GM13976 (cell line): ENCODE measurements at places on chromosomes 13 and 19.

- peak; percentile 35 for DNase-seq
Measured at GRCh38 chr13:61880578-61881283, 465.1 kb upstream of the PCDH20 start.

DNA sequence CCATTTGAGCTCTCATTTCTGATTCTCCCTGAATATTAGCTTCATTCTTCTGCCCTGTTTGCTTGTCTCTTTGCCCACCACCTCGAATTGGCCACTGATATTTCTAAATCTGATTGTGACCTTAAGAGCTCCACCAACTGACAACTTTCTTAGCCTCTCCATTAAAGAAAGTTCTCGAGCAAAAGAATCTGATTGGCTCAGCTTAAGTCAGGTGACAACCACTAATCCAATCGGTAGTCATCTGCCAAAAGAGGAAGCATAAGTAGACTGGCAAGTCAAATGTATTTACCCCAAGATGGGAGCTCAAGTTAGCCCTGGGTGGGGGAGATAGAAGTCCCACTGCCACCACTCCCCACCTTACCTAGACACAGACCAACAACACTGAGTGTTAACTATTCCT lies 41.5 kb downstream of the NOTCH3 start:
- no peak for DNase-seq

GRCh38 chr19:34430738-34431625 lies 2.8 kb downstream of the UBA2 start:
- DNase-seq, result peak; percentile 79

DNA sequence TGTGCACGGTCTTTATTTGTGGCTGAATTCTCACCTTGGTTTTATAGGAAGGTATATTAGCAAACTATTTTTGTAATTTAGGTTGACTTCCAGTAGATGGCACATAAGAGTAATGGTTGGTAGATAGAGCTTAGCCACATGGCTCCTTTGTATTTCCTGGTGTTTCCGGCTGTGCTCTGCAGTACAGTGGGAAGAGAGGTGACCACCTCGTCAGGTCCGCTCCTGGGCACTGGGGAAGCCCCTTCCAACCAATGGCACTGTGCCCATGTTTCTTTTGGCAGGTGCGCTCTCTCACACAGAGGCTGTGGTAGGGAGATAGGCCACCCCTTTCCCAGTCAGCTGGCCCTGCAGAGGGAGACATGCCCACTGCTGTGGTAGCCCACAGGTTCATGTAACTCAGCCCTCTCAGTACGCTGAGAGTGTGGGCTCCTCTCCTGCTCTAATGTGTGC lies 74.3 kb upstream of the ATP12A start:
- DNase-seq, result no peak

DNA sequence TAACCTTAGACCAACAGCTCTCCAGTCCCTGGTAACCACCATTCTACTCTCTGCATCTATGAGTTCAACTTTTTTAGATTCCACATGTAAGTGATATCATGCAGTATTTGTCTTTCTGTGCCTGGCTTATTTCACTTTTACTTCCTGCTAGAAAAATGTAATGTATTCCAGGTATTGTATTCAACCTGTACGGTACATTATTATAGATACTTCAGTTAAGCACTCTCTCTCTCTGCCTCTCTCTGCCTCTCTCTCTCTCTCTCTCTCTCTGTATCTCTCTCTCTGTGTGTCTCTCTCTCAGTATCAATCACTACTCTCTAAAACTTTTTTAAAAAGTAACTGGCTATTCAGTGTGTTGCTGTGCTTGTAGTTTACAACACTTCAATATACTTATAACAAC lies 8.4 kb downstream of the DACH1 start:
- no peak for DNase-seq

DNA sequence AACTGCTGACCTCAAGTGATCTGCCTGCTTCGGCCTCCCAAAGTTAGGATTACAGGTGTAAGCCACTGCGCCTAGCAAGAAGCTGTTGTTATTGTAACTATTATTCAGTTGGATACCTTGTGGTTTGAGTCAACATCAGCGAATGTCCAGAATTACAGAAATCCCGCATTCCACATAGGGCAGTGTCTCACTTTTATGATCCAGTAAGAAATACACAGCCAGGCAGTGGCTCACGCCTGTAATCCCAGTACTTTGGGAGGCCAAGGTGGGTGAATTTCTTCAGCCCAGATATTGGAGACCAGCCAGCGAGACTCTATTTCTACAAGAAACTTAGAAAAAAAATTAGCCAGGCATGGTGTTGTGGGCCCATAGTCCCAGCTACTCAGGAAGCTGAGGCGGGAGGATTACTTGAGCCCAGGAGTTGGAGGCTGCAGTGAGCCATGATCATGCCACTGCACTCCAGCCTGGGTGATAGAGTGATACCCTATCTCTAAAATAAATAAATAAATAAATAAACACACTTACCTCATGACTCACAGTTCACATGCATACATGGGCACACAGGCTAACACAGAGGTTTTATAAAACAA lies 43.8 kb downstream of the SPTBN4 start:
- DNase-seq, result no peak

DNA sequence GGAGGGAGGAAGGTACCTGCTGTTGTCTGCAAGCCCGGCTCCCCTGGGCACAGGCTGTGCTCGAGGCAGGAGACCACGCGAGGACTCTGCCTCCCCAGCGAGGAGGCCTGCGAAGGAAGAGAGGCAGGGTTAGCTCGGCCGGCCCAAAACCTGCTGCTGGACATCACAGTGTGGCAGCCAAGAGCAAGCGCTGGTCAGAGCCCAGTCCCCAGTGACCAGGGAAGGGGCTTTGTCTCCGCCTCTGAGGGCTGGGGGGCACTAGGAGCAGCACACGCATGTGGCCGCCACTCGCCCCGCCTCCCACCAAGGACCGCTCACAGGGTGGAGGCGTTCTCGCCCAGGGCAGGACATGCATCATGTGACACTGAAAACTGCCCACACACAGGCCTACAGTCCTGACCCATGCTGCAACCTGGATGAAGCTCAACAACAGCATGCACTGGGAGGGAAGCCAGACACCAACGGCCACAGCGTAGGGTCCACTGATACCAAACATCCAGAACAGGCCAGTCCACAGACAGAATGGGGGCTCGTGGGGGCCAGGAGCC lies 8.5 kb downstream of the MIER2 start:
- no peak for DNase-seq

GRCh38 chr19:38741670-38742069 lies 2.6 kb downstream of the CAPN12 start:
- no peak for DNase-seq

DNA sequence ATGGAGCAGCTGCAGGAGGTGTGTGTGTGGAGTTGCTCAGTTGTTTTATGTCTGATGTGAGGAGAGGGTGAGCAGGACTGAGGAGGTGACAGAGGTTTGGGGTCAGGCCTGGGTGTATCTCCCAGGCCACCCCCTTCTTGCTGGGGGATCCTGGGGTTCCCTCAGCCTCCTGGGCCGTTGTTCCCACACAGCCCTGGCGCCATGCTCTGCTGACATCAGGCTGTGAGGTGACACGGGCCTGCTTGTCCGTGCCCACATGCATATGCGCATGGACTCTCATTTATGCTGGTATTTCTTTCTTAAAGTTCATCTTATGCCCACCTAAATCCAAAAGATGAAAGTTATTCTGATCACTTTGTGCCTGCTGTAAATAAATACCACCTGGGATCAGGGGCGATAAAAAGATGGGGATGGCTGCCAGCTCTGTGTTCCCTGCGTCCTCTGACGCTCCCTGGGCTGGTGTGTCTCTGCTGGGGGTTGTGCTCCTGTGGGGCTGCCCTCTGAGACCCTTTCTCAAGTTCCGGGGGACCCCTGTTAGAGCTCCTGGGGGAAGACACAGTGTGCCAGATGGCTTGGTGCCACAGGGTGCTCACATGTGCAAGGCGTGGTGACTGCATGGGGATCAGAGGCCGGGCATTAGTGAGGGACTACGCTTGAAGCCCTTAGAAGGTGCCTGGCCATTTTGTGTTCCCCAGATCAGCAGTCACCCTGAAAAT lies 12.6 kb downstream of the NAXD start:
- no peak for DNase-seq
